ENCODE measurements at places on chromosomes 12 and 14.

DNA sequence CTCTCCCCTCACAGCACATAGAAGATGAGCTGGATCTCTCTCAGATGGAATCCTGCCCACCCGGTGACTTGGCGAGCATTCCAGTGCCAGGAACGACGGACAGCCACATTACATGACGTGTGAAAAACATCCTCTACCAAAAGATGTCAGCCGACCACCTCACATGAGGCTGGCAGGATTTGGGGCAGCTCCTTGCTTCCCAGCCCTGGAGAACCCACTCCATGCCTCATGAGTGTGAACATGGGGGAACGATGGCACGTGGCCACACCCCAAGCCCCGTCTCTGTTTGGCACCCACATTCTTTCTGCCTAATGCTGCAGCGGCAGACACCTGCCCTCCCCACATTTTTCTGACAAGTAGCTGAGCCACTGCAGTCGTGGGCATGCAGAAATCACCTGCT is 202.5 kb downstream of the CALM1 start:
- DNase-seq = no peak

DNA sequence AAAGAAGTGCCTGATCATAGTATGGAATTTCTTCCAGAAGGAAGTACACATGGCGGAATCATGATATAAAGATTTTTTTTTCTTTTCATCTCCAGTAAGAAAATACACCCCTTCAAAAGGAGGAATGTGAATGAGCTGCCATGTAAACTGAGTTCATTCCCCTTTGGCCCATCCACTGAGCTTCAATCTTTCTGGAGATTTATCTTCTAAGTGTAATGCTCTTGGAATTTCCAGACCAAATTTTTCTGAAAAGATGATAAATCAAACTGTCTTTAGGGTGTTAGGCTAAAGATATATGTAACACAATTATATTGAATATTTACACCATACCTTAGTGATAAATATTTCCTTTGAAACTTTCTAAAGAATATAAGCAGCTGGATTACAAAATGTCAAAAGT is 5.2 kb downstream of the DCN start:
- no peak for DNase-seq

DNA sequence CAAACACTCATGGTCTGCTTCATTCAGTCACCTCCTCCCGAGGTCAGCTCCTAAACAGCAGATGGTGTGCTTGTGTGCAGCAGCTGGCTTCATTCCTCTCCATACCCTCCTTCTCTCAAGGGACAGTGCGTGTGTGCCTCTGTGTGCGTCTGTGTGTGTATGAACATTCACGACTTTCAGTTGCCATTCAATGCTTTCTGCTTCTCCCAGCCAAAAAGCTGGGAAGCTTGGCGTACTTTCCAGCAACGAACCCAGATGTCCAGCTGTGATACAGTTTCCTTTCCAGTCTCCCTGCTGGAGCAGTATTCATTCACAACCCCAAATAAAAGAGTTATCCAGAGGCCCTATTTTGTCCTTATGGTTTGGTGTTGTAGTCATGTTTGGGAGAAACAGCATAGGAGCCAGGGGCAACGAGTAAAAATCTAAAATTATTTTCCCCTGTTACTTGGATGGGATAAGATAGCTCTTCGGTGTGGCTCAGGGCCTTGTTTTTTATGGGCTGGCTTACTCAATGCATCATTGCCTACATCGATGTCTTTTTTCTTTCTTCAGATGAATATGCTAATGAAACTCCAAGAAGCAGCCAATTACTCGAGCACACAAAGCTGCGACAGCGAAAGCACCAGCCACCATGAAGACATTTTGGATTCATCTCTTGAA is 379.3 kb downstream of the NAV3 start:
- DNase-seq = peak; percentile 100

GRCh38 chr14:25628390-25628789 is 578.4 kb upstream of the STXBP6 start:
- no peak for DNase-seq

- no peak for DNase-seq
Measured at GRCh38 chr14:22471545-22472121, 117.4 kb downstream of the DAD1 start.

GRCh38 chr12:6062757-6063735 is 61.4 kb downstream of the VWF start:
- DNase-seq = peak; percentile 67

GRCh38 chr14:33737446-33737845 is 213.4 kb downstream of the EGLN3 start:
- DNase-seq = no peak

DNA sequence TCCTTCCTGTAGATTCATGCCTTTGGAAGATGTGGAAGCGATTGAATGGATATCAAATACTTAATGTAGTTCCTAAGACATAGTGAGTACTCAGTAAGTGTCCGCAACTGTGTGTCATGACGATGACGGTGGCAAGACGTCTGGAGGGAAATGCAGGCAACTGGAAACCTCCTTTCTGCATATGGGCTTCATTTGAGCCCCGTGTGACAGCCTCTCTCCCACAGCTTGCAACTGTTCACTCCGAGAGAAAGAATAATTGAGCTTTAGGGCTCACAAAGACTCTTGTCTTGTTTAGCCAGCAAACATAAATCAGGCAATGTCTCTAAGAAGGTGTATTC is 6.9 kb downstream of the CFAP251 start:
- peak; percentile 52 for DNase-seq

GRCh38 chr12:101430456-101430855 is 22.9 kb upstream of the ARL1 start:
- DNase-seq = no peak

DNA sequence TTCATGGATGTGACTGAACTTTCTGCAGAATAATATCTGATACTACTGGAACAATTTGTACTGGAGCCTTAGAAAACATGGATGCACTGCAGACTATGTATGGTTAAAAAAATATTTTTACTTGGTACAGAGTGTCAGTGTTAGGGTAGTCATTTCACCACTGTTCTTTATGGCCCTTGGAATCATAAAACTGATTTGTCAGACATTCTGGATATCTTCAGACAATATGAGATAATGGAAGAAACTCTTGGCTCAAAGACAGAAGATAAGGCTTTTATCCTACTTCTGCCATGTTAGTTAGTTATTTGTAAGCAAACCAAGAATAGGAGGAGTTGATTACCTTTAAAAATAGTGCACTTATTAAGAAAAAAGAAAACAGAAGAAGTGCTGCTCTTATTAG is 209.4 kb downstream of the LRIG3 start:
- DNase-seq = no peak

- DNase-seq = no peak
Measured at GRCh38 chr12:11136075-11136474, 1.6 kb upstream of the TAS2R30 start.

DNA sequence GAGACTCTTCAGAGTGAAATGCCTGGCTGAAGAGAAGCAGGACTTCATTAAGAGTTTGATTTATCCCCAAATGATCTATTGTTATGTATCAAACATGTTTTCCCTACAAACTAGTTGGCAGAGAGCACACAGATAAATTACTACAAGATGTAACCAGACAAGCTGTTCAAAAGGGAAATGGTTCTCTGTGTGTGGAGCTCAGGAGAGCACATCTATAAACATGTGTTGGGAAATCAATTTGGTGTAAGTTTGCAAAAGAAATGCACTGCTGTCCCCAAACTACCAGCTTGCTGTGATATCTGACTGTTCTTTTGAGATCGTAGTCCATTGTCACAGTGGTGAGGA is 159.2 kb downstream of the PAH start:
- DNase-seq = no peak

DNA sequence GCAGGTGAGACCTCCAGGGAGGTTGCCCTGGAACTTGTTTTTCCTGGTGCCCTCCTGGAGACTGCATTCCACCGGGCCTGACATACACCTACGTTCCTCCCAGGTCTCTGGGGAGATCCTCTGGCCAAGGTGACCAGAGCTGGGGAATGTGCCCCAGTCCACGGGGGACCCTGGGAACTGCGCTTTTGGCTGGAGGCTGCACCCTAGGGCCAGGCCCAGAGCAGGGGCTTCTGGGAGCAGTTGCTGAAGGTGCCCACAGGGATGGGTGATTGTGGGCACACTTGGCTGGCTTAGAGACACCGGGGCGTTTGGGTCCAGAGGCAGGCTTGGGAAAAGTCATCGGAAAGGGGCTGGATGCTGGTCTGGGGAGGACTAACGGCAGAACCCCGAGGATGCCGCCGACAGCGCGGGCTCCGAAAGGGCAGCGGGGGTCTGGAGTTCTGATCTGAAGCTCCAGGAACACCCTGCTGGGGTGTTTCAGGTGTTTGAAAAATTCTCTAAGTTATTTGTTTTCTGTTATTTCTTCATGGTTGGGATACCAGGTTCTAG is 36.5 kb upstream of the TDRD9 start:
- DNase-seq = no peak

DNA sequence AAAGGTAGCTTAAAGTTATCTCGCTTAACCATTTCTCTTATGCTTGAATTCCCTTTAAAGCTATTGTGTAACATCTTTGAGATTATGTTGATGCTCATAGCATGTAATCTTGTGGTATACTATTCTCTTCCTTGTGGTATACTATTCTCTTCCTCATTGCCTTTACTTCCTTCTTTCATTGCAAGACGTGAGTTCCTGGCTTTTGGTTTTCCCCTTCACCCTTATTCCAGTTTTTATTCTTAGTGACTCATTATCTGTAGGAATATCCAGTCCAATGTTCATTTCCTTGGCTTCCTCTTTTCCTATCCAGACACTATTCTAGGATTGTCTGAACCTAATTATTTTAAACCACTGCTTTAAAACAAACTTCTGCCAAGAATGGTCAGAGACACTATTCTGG is 564.0 kb downstream of the CCER1 start:
- DNase-seq = no peak

DNA sequence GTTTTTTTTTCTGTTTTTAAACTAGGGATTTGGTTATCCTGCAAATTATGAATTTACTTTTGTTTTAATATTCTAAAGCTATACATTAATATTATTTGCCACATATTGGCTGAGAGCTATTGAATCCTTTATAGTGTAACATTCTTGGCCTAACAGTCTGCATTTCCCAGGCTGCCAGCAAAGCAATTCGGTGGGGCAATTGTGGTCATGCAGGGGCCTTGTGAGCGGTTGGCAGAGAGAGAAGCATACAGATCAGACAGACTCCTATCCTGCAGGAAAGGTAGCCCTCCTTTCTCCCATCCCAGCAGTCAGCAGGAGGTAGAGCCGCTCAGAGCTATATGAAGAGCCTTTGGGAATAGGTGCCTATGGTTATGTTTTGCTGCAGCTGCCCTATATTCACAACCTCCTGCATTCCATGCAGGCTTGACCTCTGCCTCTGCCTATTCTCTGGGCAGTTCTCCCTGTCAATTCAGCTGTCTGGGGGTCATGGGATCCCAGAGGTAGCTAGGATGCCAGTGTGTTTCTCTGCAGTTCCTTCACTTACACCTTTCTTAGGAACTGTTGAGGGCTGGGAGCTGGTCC is 144.7 kb downstream of the GPHN start:
- DNase-seq = no peak

DNA sequence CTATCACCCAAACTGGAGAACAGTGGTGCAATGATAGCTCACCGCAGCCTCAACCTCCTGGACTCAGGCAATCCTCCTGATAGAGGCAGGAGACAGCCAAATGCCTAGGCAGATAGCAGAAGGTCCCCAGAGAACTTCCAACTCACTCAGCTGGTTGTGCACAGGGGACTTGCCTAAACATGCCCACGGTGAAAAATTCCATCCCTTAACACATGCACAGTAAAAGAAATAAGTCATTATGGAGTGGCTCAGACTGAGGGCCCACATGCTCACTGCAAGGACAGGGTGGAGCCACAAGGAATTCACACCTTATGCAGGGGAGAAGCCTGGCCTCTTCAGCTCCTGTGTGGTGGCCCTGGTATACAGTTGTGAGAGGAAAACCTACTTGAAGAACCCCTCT is 525.8 kb upstream of the ATP2B1 start:
- peak; percentile 82 for DNase-seq

DNA sequence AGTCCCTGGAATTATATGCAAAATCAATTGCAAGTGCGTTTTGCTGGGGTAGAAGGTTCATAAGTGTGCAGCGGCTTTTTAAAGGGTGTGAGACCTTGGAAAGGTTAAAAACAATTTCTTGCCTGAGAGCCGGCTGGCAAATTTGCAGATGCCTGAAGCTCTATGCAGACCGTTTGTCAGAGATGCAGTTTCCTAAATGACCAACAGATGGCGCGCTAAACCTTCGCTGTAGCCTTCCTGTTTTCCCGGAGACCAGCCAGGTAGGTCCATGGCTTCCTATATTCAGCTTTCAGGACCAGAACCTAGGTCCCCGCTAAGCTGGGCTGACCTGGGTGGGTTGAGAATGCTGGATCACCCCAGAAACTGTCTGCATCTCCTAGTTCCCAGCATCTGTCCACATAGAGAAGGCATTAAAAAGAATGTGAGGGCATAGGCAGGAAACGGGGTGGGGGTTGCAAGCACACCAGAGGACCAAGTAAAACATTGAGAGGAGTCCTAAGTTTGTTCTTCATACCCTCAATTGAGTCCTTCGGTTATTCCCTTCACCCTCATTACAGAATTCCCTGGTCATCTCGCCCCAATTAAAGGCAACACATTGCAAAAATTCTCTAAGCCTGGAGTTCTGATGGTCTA is 5.7 kb upstream of the NOS1 start:
- DNase-seq = peak; percentile 82

- no peak for DNase-seq
Measured at GRCh38 chr14:100554082-100554677, 33.0 kb downstream of the BEGAIN start.

GRCh38 chr12:38921025-38921677 is 15.8 kb upstream of the CPNE8 start:
- DNase-seq = peak; percentile 42

GRCh38 chr12:56221232-56221756 is 428 bp downstream of the RNF41 start:
- DNase-seq = no peak

DNA sequence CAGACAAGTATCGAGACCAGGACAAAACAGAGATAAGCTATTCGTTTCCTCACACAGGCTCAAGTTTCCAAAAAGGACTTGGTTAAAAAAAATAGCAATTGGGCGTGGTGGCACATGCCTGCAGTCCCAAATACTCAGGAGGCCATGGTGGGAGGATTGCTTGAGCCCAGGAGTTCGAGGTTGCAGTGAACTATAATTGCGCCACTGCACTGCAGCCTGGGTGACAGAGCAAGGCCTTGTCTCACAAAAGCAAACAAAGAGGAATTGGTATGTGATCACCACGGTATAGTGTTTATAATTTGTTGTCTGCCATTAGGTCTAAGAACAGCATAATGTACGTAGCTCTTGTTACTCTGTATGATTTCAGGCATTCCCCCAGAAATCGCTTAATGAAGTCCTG is 175.3 kb downstream of the DERA start:
- DNase-seq = peak; percentile 2

DNA sequence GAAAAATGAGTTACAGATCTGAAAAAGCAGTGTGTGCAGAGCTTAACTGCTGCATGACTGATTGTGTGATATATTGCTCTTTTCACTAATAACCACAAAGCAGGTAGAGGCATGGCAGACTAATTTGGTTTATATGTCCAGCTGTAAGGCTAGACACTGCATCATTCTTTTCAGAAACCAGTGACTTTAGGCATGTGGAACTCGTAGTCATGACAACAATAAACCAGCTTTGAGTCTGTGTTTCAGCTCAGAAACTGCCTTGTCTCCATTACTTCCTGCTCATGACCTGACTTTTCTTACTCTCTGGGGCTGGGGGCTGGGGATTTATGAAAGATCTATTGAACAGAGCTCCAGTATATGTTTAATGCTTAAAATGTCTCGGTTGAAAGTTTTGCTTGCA is 146.8 kb upstream of the LRIG3 start:
- DNase-seq = peak; percentile 9

Measured in NCI-H2171 treated with DMSO at 0.1 percent for 48 hours (cell line).